Activated naive CD8-positive, alpha-beta T cell treated with anti-CD3 and anti-CD28 coated beads, Interleukin-2, amount 10 ng/mL, durations not matched to agents 7 days and 5 days (primary cell): ENCODE measurements at places on chromosomes 1 and 21. TPM values are rescaled to one million over a fixed set of nuclear protein-coding genes. Genes with fewer than 3 reads are reported as not detected.

Gene ATP1A4
- not detected for total RNA-seq

Gene RAB25
- total RNA-seq: 0.86 TPM

Gene PTPN14
- 0.08 TPM for total RNA-seq

Gene LRRIQ3
- 1.7 TPM for total RNA-seq

Gene NFIA
- 5.7 TPM for total RNA-seq

Gene FCRL4
- total RNA-seq: not detected

Gene FGR
- total RNA-seq: 4.7 TPM

Gene YRDC
- total RNA-seq: 14.1 TPM

Gene TMPRSS15
- not detected for total RNA-seq

Gene SPATA21
- not detected for total RNA-seq
